Neural crest cell (in vitro differentiated cells): ENCODE measurements at places on chromosomes 3 and 15. TPM values are rescaled to one million over a fixed set of nuclear protein-coding genes. Genes with fewer than 3 reads are reported as not detected.

DNA sequence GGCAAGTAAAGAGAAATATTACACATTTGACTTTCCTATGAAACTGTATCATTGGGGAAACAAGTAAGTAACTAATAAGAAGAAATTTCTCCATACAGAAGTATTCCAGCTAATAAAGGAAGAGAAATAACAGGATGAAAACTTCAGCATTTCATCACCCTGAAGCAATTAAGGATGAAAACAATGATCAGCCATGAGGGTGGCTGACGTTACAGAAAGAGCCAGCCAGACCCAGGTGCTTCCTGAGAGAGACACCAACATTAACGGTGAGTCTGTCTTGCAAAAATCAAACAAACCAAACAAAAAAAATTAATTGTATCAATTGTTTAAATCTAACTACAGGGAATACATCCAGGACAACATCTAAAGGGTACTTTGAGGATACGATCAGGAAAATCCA lies 190.0 kb downstream of the ARRDC4 start:
- H3K4me1 ChIP-seq: no peaks in the 10 kb centered on the region
- peaks cover 4% of the 10 kb centered on the region for H3K27me3 ChIP-seq
- H3K36me3 ChIP-seq: no peaks in the 10 kb centered on the region
- no peak overlapping the region for H3K4me3 ChIP-seq
- DNase-seq: no peak

DNA sequence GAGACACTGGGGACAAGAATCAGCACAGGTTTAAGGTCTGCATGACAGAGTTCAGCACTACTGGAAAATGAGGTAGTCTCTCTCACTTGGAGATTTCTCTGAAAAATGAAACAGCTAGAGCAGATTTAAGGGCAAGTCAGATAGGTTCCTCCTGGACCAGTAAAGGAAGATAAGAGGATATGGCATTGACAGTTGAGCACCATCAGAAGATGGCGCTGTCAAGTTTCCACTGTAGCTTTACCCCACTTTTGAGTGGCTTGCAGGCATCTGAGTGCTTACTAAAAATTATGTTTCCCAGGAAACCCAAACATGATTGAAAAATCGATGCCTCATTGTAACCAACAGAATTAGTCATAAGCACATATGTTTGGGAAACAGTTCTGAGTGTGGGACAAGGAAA lies 407.2 kb upstream of the UBE2E2 start:
- H3K36me3 ChIP-seq: no peaks in the 10 kb centered on the region
- no peak overlapping the region for H3K4me3 ChIP-seq
- H3K27me3 ChIP-seq: no peaks in the 10 kb centered on the region
- no peak overlapping the region for H3K27ac ChIP-seq

Gene PTH1R
- 0.14 and 0.34 TPM in 2 replicates for total RNA-seq

- H3K36me3 ChIP-seq: peaks cover 6% of the 10 kb centered on the region
- peak overlapping the region; percentile 60 for H3K4me3 ChIP-seq
- peaks cover 13% of the 10 kb centered on the region for H3K4me1 ChIP-seq
- no peak for DNase-seq
Measured at GRCh38 chr15:83109532-83109931, 2.1 kb downstream of the TM6SF1 start.

Gene ATP13A4
- 0.30 and 0.57 TPM in 2 replicates for total RNA-seq

DNA sequence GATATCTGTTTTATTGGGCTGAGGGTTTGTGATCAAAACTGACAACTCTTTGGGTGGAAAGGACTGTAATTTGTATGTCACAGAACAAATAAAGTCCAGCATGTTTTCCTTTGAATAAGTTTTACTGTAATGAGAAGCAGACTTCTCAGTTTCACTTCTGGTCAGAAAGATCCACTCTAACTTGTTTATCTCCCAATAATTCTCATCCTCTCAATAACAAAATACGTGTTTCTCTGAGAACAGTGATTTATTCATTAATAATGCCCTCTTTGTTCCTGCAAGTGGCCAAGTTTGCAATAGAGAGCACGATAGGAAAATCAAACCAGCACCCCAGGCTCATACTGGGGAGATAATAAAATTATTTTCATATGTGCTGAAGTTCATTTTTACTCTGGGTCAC lies 190.6 kb downstream of the CNTN3 start:
- no peaks in the 10 kb centered on the region for H3K36me3 ChIP-seq
- H3K4me1 ChIP-seq: no peaks in the 10 kb centered on the region
- H3K27ac ChIP-seq: no peak overlapping the region
- no peak for DNase-seq

GRCh38 chr3:73503781-73504180 lies 121.0 kb downstream of the PDZRN3 start:
- no peak overlapping the region for H3K4me3 ChIP-seq
- no peaks in the 10 kb centered on the region for H3K27me3 ChIP-seq
- peaks cover 27% of the 10 kb centered on the region for H3K4me1 ChIP-seq
- no peak overlapping the region for H3K27ac ChIP-seq

Gene CCDC80
- 42.1 and 49.8 TPM in 2 replicates for total RNA-seq

DNA sequence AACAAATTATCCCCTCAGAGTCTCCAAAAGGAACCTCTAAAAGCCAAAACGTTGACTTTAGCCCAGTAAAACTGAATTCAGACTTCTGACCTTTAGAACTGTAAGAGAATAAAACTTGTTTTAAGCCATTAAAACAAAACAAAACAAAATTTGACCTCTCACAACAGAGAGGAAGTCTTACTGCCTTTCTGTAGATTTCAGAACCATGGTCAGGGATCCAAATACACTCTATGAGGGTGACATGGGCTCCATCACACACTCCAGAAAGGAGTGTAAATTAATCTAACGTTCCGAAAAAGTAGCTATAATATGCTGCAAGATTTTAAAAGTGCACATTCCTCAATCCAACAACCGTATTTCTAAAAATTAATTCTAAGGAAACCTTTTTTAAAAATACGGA lies 19.2 kb upstream of the RPL14 start:
- no peak overlapping the region for H3K27ac ChIP-seq
- H3K36me3 ChIP-seq: no peaks in the 10 kb centered on the region
- H3K27me3 ChIP-seq: no peaks in the 10 kb centered on the region

GRCh38 chr3:122623031-122623829 lies 45.8 kb downstream of the PARP15 start:
- no peaks in the 10 kb centered on the region for H3K36me3 ChIP-seq
- no peaks in the 10 kb centered on the region for H3K4me1 ChIP-seq
- H3K27me3 ChIP-seq: peaks cover 26% of the 10 kb centered on the region
- H3K4me3 ChIP-seq: no peak overlapping the region
- no peak overlapping the region for H3K27ac ChIP-seq
- DNase-seq: no peak

Gene P2RY13
- not detected in 2 replicates for total RNA-seq

DNA sequence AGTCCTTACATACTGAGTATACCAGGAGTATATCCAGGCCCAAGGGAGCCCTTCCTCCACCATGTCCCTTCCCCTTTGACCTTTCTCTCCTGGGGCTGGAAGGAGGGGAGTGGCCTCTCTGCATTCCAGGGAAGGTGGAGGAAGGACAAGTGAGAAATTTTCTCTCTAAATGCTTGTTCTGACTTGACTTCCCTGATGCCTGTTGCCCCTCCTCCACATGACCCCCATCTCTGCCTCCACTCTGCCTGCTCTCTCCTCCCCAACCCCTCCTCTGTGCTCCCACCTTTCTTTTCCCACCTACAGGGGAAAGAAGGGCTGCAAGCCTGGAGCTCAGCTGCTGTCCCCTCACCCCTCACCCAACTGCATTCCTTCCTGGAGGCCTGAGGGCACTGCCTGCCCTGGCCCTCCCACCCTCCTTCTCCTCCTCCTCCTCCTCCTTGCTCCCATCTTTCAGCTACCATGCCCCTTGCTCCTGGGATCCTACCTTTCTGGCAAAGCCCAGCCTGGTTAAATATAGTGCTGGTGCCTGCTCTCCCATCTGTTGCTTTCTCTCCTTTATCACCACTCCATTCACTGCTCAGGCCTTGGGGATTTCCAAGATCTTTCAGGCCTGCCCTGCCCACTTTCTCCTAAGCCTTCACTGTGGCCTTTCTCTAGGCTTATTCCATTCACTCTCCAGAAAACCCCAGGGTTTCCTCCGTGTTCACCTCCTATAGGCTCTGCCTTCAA lies 8.5 kb upstream of the DAG1 start:
- H3K27ac ChIP-seq: peak overlapping the region; percentile 54
- DNase-seq: no peak
- peak overlapping the region; percentile 50 for H3K4me3 ChIP-seq
- peaks cover 46% of the 10 kb centered on the region for H3K4me1 ChIP-seq

DNA sequence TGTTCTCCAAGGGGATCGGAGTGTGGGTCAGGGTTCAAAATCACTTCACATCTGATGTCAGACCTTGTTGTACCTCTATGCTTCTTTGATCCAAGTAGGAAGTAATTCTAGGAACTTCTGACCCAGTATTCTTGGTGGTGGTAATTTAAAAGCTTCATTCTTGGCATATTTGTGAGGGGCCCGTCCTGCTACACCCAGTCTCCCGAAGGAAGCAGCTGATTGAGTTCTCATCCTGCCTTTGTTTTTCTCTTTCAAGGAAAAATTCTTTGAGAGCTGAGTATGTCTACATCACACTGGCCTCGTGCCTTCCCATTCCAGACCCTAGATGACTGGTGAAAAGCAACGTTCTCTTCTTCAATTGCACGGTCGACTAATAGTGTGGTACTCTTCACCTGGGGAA lies 234.4 kb upstream of the TPRG1 start:
- no peak overlapping the region for H3K4me3 ChIP-seq
- no peak for DNase-seq
- H3K4me1 ChIP-seq: peaks cover 31% of the 10 kb centered on the region
- no peaks in the 10 kb centered on the region for H3K27me3 ChIP-seq
- H3K36me3 ChIP-seq: peaks cover 3% of the 10 kb centered on the region
- H3K27ac ChIP-seq: no peak overlapping the region

Gene COL6A5
- total RNA-seq: not detected in 2 replicates

GRCh38 chr3:44894485-44894884 lies 20.1 kb downstream of the TGM4 start:
- H3K27me3 ChIP-seq: no peaks in the 10 kb centered on the region
- no peak overlapping the region for H3K4me3 ChIP-seq
- no peak for DNase-seq
- peak overlapping the region; percentile 75 for H3K27ac ChIP-seq
- peaks cover 18% of the 10 kb centered on the region for H3K4me1 ChIP-seq

GRCh38 chr3:7683426-7683825 lies 818.2 kb upstream of the LMCD1 start:
- H3K27ac ChIP-seq: no peak overlapping the region
- no peaks in the 10 kb centered on the region for H3K36me3 ChIP-seq
- no peak for DNase-seq
- no peak overlapping the region for H3K4me3 ChIP-seq
- no peaks in the 10 kb centered on the region for H3K4me1 ChIP-seq

Gene ZNF660
- 26.1 and 29.8 TPM in 2 replicates for total RNA-seq

DNA sequence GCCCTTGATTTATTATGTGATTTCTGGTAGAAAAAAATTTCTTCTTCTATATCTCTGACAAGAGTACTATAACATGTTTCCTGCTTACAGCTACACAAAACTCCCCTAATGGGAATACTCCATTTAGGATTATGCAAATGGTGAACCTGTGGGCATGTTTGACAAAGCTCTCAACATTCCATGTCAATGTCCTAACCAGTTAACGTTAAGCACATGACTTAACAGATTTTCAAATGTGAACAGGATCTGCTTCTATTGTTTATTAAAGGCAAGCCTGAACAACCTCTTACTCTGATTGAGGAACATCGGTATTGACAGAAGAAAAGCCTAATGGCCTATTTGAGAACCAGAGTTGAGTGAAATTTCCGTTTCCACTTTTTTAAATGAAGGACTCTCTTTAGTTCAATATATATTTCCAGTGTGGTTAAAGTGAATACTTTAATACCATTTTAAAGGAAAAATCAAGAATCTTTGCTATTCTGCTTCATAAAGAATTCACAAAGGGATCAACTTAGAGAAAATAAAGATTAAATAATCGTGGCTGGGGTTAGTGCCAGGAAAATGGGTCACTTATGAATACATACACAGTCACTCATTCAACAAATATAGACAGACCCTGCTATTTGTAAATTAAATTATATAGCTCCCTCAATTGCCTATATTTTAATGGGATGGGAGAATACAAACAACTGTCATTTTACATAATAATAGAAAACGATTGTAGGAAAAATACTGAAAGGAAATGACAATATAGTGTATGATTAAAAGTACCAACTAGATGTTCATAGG lies 300.3 kb upstream of the CBLB start:
- no peak overlapping the region for H3K4me3 ChIP-seq
- H3K27ac ChIP-seq: no peak overlapping the region
- H3K27me3 ChIP-seq: no peaks in the 10 kb centered on the region
- H3K4me1 ChIP-seq: no peaks in the 10 kb centered on the region

DNA sequence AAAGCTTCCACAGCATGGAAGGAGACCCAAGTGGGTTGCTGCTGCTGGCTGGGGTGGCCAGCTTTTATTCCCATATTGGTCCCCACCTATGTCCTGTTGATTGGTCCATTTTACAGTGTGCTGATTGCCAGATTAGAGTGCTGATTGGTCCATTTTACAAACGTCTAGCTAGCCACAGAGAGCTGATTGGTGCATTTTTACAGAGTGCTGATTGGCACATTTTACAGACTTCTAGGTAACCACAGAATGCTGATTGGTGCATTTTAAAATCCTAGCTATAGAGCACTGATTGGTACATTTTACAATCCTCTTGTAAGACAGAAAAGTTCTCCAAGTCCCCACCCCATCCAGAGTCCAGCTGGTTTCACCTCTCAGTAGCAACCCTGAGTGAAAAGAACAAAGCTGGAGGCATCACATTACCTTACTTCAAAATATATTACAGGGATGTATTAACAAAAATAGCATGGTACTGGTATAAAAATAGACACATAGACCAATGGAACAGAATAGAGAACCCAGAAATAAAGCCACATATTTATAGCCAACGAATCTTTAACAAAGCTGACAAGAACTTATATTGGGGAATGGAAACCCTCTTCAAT lies 7.5 kb upstream of the ACVR2B start:
- DNase-seq: no peak
- H3K4me1 ChIP-seq: no peaks in the 10 kb centered on the region
- peaks cover 9% of the 10 kb centered on the region for H3K36me3 ChIP-seq
- H3K4me3 ChIP-seq: no peak overlapping the region
- H3K27me3 ChIP-seq: peaks cover 5% of the 10 kb centered on the region

Gene ACTC1
- total RNA-seq: 2.4 and 2.8 TPM in 2 replicates

GRCh38 chr15:87348746-87349145 lies 907.8 kb downstream of the NTRK3 start:
- no peak overlapping the region for H3K4me3 ChIP-seq
- no peaks in the 10 kb centered on the region for H3K27me3 ChIP-seq
- H3K27ac ChIP-seq: no peak overlapping the region
- no peaks in the 10 kb centered on the region for H3K4me1 ChIP-seq
- DNase-seq: no peak

Gene NOX5
- total RNA-seq: not detected in 2 replicates

DNA sequence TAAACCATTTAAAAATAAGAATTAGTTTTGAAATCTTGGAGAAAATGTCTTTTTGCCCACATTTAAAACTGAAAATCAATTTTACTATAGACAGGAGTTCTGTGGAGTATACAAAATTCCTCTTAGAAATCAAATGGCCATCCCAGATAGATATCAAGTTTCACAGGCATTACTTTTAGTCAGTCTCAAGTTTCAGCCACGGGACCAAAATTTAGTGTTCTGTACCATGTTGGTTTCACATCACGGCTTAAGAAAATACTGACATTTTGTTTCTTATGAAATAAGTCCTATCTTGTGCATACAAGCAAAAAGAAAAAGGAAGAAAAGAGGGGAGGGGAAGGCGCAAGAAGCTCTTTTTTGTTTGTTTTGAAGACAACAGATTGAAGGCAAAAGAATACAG lies 45.7 kb downstream of the EIF2AK4 start:
- H3K4me3 ChIP-seq: no peak overlapping the region
- H3K36me3 ChIP-seq: peaks cover 28% of the 10 kb centered on the region
- H3K4me1 ChIP-seq: no peaks in the 10 kb centered on the region
- DNase-seq: no peak
- H3K27ac ChIP-seq: no peak overlapping the region
- no peaks in the 10 kb centered on the region for H3K27me3 ChIP-seq

- DNase-seq: no peak
- H3K4me1 ChIP-seq: no peaks in the 10 kb centered on the region
- no peak overlapping the region for H3K27ac ChIP-seq
- H3K27me3 ChIP-seq: no peaks in the 10 kb centered on the region
- peaks cover 16% of the 10 kb centered on the region for H3K36me3 ChIP-seq
Measured at GRCh38 chr3:100537646-100538338, 45.4 kb downstream of the TMEM45A start.
